Omental fat pad (tissue), 4 donors: ENCODE measurements at places on chromosomes 5 and 9.
A peak's percentile ranks its signal among the peaks of the same experiment; 100 is the strongest.

DNA sequence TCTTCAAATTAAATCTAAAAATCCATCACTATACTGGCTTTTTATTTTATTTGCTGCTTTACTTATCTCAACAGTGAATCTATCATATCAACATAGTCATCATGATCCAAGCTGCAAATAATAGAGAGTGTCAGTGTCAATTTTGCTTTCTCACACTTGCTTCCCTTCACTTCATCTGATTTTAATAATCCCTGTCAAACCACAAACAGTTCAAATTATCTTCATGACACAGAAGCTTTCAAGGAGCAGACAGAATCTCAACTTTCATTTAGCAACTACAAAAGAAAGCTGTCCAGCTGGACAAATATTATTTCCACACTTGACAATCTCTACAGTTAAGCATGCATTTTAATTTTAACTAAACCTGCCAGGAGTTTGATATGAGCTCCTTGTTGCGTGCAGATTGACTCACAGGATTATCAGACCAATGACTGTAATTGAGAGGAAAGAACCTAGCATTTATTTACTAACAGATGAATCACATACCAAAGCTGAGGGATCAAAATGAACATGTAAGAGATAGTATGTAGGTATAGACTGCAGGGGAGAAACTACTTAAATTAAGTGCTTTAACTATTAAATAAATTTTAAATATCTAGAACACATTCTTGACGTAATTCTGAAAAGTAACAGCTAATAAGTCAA, 56.0 kb downstream of the KIAA0825 start:
- no peak for DNase-seq

DNA sequence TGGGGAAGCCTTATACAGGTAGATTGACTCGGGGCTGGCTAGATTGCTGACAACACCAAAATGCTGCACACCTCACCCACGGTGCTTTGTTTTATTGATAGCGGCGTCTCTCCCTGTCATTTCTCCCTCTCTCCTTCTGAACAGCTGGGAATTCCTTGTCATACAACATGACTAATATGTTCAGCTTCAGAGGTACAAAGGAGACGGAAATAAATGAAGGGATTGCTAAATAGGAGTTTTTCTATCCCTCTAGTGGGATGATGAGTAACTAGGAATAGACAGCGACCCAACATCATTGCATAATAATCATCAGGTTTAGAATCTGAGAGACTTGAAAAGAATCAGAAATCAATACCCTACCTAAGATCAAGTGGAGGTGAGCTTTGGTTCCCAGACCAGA, 337.7 kb upstream of the PANK3 start:
- DNase-seq: no peak

DNA sequence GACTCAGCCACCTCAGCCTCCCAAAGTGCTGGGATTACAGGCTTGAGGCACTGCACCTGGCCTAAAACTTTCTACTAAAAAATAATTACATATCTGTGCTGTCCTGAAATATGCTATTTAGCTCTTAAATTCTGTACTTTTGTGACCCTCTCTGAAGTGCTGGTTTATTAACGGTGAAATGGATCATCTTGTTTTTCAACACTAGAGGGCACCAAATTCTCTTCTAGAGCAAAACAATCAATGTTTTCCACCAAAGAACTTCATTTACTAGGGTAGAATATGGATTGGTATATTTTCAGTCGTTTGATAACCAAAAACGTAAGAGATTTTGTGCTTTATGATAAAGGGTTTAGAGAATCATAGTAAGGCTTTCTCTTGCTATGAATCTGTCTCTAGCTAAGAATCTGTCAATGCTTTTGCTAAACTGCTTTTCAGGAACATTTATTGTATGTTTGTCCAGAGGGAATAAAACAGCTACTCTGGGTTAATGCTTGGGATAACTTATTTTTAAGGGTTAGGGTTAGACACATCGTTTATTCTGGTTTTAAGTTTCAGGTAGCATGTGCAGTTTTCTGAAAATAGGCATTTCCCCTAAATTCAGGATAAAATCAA, 63.6 kb downstream of the RNF180 start:
- no peak for DNase-seq

- no peak for DNase-seq
Measured at GRCh38 chr5:38825494-38825893, 20.3 kb upstream of the OSMR start.

DNA sequence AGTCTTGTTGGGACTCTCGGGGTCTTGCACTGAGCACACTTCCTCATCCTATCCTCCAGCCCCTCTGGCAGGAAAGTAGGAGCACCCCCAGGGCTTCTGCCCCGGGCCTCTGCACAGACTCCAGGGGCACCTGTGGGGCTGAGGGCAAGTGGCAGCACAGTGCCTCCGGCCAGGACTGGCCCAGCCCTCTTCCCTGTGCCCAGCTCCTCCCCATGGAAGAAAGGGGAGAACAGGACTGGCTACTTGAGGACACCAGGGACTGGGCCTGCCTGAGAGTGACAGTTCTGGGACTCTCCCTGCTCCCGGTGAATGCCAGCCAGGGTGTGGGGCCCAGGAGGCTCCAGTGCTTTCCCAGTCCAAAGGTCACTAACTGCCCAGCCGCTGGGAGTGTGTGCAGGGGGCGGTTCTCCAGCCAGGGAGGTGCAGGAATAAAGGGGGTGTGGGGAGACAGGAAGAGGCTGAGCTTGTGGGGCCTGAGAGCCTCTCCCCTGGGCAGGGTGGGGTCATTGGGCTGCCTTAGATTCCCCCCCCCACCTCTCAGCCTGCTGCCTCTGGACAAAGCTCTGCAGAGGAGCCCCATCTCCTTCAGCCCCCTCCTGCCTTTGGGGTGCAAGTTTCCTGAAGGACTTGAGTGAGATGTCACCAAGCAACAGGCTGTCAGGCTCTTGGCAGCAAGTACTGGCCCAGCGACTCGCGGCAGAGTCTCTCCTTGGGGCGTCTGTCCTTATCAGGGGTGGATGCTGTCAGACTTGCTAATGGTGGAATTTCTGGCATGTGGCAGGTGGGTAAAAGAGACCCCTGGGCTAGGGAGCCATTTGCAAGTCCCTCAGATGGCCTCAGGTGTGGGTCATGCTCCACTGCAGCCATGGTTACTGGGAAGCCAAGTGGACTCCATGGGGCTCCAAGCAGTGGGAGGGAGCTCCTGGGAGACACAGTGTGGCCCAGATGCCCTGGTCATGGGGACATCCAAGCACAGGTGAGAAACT, 19.1 kb upstream of the JADE2 start:
- DNase-seq: no peak

DNA sequence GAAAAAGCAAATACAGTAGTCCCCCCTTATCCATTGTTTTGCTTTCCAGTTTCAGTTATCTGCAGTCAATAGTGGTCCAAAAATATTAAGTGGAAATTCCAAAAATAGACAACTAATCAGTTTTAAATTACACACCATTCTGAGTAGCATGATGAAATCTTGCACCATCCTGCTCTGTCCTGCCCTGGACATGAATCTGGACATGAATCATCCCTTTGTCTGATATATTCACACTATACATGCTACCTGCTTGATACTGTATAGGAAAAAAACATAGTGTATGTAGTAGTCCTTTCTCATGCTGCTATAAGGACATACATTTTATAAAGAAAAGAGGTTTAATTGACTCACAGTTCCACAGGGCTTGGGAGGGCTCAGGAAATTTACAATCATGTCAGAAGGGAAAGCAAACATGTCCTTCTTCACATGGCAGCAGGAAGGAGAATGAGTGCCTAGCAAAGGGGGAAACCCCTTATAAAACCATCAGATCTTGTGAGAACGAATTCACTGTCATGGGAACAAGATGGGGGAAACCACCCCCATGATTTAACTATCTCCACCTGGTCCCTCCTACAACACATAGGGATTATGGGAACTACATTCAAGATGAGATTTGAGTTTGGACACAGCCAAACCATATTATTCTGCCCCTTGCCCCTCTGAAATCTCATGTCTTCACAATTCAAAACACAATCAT, 153.9 kb downstream of the ARRDC3 start:
- DNase-seq: no peak

DNA sequence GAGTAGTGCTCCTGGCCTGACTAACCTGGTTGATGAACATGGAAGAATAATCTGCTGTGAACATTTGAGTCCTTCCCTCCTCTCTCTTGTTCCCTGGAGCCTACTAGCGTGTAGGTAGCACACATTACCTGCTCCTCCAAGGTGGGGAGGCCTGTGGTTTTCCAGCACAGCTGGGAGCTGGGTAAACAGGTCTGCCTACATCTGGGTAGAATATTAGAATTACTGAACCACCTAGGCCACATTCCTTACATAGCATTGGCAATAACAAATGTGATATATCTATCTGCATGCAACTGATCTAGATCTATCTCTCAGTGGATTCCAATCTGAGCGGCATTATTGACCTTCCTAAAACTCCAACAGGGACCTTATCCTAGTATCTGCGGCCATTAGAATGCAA, 151.0 kb upstream of the ZNF366 start:
- DNase-seq: no peak

DNA sequence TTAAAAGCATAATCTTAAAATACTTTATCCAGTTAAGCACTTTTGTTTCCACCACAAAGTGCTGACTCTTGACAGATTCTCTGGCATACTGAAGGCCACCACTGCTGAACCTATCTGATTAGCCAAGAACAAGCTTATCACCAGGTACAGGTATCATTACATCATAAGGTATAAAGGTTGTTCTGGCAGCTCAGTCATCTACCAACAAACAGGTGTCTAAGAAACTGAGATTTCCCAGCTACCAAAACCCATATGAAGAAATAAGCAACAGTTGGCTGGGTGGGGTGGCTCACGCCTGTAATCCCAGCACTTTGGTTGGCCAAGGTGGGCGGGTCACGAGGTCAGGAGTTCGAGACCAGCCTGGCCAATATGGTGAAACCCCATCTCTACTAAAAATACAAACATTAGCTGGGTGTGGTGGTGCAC, 5.0 kb downstream of the MTMR12 start:
- no peak for DNase-seq

GRCh38 chr5:66596636-66597182, 516 bp downstream of the MAST4 start:
- DNase-seq: no peak

GRCh38 chr5:33888587-33888986, 3.2 kb downstream of the ADAMTS12 start:
- no peak for DNase-seq

DNA sequence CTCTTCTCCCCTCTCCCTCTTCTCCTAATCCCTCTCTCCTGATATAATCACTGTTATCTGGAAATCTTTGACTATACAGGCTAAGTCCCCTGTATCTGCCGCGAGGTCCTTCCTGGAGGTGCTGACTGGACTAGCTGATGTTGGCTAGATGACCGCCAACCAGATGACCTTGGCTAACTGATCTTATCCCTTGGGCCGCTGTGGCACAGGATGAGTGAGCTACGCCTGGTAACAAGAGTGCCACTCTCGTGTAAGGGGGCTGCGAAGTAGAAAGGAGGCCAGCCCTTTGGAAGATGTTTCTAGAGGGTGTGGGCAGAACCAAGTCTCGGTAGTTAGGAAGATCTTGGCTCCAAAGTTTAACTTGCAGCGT, 345 bp upstream of the PRRC1 start:
- DNase-seq: peak; percentile 28

DNA sequence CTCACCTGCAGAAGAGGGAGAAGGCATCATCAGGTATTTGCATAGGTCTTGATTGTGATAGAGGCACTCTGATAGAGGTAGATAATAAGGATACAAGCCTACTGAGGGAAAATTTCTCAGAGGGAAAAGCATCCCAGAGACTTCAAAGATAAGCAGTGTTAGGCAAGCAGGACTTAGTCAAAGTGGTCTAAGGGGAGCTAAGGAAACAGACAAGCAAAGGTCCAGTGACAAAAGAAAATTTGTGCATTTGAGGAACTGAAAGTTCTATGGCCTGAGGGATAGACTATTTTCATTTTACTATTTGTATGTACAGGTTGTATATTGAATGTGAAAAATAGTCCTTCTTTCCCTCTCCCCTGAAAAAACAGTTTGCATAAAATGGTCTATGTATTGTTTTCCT, 27.4 kb downstream of the OXCT1 start:
- no peak for DNase-seq

DNA sequence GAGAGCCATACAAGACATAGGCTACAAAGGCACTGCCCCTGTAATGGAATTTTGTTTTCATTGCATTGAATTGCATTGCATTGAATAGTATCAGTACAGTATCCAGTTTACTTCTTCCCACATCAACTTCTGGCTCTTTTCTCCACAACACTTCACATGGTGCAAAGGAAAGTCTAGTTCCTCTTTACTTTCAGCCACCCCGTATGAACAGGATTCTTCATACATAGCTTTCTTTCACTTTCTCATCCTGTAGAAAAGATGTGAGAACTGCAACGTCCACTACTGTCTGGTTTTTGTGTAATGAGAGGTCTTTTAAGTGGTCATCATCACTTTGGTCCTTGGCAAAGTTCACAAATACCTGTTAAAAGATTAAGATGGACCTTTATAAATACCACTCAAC, 20.2 kb downstream of the NIPSNAP3B start:
- DNase-seq: no peak

DNA sequence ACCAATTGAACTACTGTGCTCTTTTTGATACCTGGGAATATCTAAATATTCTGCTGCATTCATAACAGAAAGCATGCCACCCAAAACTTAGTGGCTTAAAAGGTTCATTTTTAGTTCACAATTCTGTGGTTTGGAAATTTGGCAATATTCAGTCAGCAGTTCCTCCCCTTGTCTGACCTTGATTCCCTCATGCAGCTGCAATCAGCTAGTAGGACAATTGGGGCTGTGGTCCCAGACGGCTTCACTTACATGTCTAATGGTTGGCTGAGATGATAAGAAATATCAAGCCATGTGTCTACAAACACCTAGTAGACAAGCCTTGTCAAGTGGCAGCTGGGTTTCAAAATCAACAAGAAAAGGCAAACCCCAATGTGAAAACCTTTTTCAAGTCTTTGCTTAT, 51.3 kb downstream of the ANXA1 start:
- no peak for DNase-seq

DNA sequence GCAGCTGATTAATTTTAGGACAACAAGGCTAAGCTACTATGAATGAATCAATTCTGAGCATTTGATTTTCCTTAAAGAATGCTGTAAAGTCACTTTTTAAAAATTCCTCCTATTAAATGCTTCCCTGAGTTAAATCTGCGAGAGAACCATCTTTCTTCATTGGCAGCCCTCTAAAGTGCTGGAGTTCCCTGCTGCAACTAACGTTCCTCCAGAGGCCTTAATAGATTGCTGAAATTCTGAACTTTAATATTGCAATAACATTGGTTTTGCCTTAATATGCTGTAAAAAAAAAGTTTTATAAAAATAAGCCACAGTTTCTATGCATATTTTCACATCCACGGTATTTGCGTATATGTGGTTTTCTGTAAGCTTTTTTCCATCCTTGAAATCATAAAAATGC, 298.0 kb upstream of the PIK3R1 start:
- no peak for DNase-seq

GRCh38 chr5:93600409-93601070, 17.5 kb downstream of the NR2F1 start:
- no peak for DNase-seq
